ENCODE measurements at places on chromosomes 12 and 14. TPM values are rescaled to one million over a fixed set of nuclear protein-coding genes. Genes with fewer than 3 reads are reported as not detected.

Gene ABCD4
- total RNA-seq, result 51.6 TPM

Gene PTHLH
- 0.68 TPM for total RNA-seq

Gene CD163L1
- 0.20 TPM for total RNA-seq

Gene AHNAK2
- total RNA-seq, result 34.8 TPM

Gene BMAL2
- total RNA-seq, result 0.96 TPM

Gene TMEM63C
- total RNA-seq, result 44.0 TPM

Gene IL25
- not detected for total RNA-seq

GRCh38 chr12:2297004-2297403, 244.2 kb downstream of the CACNA1C start:
- H3K4me3 ChIP-seq, result no peak overlapping the region
- H3K27ac ChIP-seq, result no peak overlapping the region
- DNase-seq, result no peak
- H3K4me1 ChIP-seq, result peaks cover 7% of the 10 kb centered on the region
- no peaks in the 10 kb centered on the region for H3K36me3 ChIP-seq

- no peaks in the 10 kb centered on the region for H3K27me3 ChIP-seq
- no peak overlapping the region for H3K27ac ChIP-seq
- no peaks in the 10 kb centered on the region for H3K36me3 ChIP-seq
- H3K4me3 ChIP-seq, result no peak overlapping the region
- DNase-seq, result no peak
Measured at GRCh38 chr12:62472472-62472871, 5.8 kb downstream of the MON2 start.

DNA sequence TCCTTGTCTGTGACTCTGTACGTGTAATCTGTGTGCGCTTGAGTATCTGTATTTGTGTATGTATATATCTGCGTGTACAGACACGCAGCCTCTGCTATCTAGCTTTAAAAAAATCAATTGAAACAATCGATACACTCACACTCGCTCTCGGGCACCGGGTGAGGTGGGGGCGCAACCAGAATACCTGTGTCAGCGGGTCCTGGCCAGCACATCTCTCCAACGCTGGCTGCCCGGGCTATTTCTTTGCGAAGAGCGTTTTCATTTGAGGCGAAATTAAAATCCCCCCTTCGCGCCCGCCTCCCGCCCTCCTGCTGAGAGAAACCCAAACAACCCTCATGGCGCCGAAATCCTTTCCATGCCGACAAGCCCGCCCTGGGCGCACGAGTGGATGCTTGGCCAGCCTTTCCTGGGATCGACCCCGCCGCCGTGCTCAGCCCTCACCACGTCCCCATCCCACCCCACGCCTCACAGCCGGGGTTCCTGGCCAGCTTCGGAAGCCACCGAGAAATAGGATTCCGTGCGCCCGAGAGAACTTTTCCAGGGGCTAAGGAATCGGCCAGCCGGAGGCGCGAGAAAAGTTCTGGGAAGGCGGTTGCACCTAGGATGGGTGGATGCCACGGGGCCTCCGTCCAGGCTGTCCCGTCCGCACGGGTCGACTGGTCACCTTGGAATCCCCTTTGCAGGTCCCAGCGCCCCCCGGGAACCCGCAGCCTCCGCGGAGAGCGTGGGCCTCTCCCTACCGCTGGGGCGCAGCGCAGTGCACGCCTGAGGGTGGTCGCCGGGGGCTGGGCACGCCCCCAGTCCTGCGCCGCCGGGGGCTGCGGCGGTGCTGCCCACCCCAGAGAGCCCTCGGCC, 1.0 kb downstream of the ZDHHC22 start:
- no peak for DNase-seq
- peaks cover 25% of the 10 kb centered on the region for H3K4me1 ChIP-seq
- H3K4me3 ChIP-seq, result peak overlapping the region; percentile 22
- H3K27me3 ChIP-seq, result peaks cover 98% of the 10 kb centered on the region
- H3K27ac ChIP-seq, result no peak overlapping the region
- H3K36me3 ChIP-seq, result no peaks in the 10 kb centered on the region

- peaks cover 60% of the 10 kb centered on the region for H3K4me1 ChIP-seq
- H3K36me3 ChIP-seq, result no peaks in the 10 kb centered on the region
- peak; percentile 36 for DNase-seq
- peak overlapping the region; percentile 97 for H3K27ac ChIP-seq
- H3K4me3 ChIP-seq, result peak overlapping the region; percentile 71
Measured at GRCh38 chr12:89349814-89350213, 2.5 kb downstream of the DUSP6 start.

DNA sequence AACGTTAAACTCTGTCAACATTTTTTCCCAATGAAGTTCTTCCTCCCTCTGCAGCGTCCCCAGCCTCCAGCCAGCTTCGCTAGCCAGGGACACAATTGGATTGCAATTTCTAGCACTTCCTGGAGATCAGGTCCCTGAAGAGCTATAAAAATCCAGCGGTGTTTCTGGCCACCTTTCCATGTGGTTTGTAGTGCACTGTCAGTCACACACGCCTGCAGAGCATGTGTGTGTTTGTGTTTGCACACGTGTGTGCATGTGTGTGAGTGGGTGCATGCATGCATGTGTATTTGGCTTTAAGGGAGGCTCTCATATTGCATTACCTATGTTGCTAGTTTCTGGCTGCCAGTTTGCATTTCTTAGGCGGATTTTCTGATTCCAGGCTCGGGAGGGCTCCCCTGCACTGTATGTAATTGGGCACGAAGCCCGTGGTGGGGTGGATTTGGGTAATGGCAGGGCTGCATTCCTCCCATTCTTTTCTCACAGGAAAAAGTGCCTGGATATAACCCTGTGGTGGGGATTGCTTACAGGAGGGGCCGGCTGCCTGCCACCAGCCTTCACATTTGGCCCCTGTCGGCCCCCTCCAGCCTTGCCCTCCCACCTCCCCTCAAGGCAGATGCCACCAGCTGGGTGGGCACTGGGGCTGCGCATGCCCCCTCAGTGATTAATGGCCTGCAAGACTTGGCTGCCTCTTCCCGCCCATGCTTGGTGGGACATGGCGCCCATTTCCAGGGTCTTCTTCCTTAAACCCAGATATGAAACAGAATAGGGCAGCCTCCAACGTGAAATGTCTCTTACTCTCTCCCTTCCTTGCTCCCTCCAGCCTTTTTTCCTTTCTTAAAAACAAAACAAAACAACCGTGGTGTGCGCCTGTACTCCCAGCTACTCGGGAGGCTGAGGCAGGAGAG, 74.0 kb downstream of the TSPAN9 start:
- no peak overlapping the region for H3K27ac ChIP-seq
- H3K36me3 ChIP-seq, result no peaks in the 10 kb centered on the region
- no peaks in the 10 kb centered on the region for H3K27me3 ChIP-seq

- H3K4me3 ChIP-seq, result no peak overlapping the region
- H3K27me3 ChIP-seq, result no peaks in the 10 kb centered on the region
- no peaks in the 10 kb centered on the region for H3K36me3 ChIP-seq
- peak overlapping the region; percentile 80 for H3K27ac ChIP-seq
- peaks cover 79% of the 10 kb centered on the region for H3K4me1 ChIP-seq
Measured at GRCh38 chr14:100389497-100390104, 66.5 kb downstream of the SLC25A47 start.

DNA sequence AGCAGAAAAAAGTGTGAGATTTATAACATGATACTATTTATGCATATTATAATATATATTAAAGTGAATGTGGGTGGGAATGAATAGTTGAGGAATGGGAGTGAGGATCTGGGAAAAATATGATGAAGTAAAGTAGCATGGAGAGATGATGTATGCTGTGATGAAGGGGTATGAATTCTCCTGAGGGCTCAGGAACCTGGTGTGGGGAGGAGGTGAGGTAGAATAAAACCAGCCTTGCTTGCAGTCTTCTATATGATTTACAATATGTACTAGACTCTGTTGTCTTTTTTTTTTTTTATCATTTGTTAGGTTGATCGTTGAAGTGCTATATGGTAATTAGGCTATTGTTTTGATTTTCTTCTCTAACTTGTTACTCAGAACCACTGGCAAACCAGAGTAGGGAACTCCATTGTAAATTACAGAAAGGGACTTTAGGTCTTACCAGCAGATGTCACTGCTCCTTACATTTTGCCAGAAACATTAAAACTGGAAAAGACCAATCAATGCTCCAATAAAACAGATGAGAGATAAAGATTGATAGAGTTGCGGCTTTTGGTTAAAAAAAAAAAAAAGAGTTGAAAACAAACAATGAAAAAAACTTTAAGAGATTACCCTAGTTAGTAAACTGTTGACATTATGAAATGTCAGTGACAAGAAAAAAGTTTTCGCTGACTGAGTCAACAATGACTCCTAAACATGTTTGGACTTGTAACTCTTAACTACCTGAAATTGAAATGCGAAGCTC, 39.9 kb downstream of the ATL1 start:
- H3K4me1 ChIP-seq, result peaks cover 12% of the 10 kb centered on the region
- DNase-seq, result no peak
- no peaks in the 10 kb centered on the region for H3K36me3 ChIP-seq
- H3K4me3 ChIP-seq, result no peak overlapping the region
- H3K27ac ChIP-seq, result no peak overlapping the region

DNA sequence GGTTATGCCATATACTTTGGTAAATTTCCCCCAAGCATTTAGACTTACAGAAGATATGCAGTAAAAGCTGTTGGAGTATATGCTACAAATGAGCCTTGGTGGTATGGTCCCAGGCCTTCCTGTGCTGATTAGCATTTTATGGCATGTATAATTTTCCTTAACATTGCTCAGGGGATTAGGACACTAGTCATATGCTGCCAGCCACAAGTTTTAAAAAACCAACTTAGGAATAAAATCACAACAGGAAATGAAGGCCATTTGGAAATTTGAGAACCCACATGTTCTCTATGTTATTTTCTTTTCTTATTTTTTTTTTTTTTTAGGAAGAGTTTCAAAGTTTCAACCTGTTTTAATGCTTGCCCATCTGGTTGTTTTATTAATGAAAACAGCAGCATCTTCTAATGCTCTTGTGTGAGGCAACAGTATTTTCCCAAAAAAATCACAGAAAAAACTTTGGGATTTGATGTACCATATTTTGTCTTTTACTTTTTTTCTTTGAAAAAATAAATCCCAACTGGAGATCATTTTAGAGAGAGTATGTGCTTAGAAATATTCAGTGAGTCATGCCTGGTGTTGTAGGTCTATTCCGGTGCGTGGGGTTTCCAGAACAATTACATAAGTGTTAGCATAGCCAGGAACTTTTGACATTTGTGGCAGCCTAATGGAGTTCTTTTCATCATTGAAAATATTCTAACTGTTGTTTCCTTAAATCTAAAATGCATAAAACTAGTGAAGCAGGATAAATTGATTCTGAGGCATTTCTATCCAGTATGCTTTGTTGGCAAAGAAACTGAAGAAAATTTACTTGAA, 21.7 kb upstream of the DUSP6 start:
- no peak overlapping the region for H3K4me3 ChIP-seq
- no peak for DNase-seq
- H3K27ac ChIP-seq, result peak overlapping the region; percentile 72
- no peaks in the 10 kb centered on the region for H3K27me3 ChIP-seq

- peak overlapping the region; percentile 50 for H3K27ac ChIP-seq
- peaks cover 4% of the 10 kb centered on the region for H3K4me1 ChIP-seq
- H3K36me3 ChIP-seq, result no peaks in the 10 kb centered on the region
Measured at GRCh38 chr14:32469388-32470160, 140.5 kb downstream of the AKAP6 start.

DNA sequence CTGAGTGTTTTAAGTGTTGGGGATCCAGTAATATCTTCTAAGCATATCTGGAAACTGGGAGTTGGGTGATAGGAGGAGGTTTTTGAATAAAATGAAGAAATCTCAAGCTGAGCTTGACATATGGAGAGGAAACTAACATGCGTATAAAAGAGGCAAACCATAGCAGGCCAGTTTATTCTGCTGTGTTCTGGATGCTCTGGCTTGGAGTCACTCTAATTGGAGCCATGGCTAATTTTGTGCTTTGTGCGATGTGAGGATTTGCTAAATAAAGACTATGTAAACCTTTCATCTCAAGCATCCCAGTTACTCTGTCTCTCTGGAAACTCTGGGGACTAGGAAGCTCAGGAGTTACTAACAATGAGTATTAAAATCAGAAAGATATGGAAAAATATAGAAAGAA, 66.5 kb downstream of the ATF7IP start:
- H3K36me3 ChIP-seq, result peaks cover 25% of the 10 kb centered on the region
- no peaks in the 10 kb centered on the region for H3K4me1 ChIP-seq
- H3K4me3 ChIP-seq, result no peak overlapping the region
- H3K27ac ChIP-seq, result no peak overlapping the region
- no peak for DNase-seq

- H3K27me3 ChIP-seq, result peaks cover 71% of the 10 kb centered on the region
- H3K4me1 ChIP-seq, result peaks cover 16% of the 10 kb centered on the region
- DNase-seq, result no peak
- H3K27ac ChIP-seq, result no peak overlapping the region
Measured at GRCh38 chr12:117100251-117100650, 1.0 kb upstream of the TESC start.

GRCh38 chr14:61644834-61645233, 50.5 kb upstream of the HIF1A start:
- no peak overlapping the region for H3K4me3 ChIP-seq
- peaks cover 11% of the 10 kb centered on the region for H3K4me1 ChIP-seq
- no peaks in the 10 kb centered on the region for H3K27me3 ChIP-seq
- no peak overlapping the region for H3K27ac ChIP-seq
- no peak for DNase-seq

Data from transverse colon (tissue), 4 donors.